Testis (tissue), 5 donors: ENCODE measurements at places on chromosomes 1 and 21. TPM values are rescaled to one million over a fixed set of nuclear protein-coding genes. Genes with fewer than 3 reads are reported as not detected.

The FAAH gene
- total RNA-seq, result 72.0 TPM

The PRMT6 gene
- total RNA-seq, result 26.0 TPM

The LRRC7 gene
- total RNA-seq, result 6.9 TPM

The VHLL gene
- 1.7 TPM for total RNA-seq

The SCYL3 gene
- total RNA-seq, result 16.3 TPM

The DCST2 gene
- 14.4 TPM for total RNA-seq

The RPL22 gene
- 99.9 TPM for total RNA-seq

The SEMA6C gene
- 134 TPM for total RNA-seq

The GCSAML gene
- 3.7 TPM for total RNA-seq

The LY9 gene
- 0.68 TPM for total RNA-seq

The UTS2 gene
- not detected for total RNA-seq

The NUDT4B gene
- 22.8 TPM for total RNA-seq

The ANKRD34A gene
- 0.43 TPM for total RNA-seq

The CHD5 gene
- 63.1 TPM for total RNA-seq

The ATPAF1 gene
- 98.9 TPM for total RNA-seq

The OR2T29 gene
- not detected for total RNA-seq

The WNT9A gene
- total RNA-seq, result 4.3 TPM
